ENCODE measurements at places on chromosomes 2 and 18.

DNA sequence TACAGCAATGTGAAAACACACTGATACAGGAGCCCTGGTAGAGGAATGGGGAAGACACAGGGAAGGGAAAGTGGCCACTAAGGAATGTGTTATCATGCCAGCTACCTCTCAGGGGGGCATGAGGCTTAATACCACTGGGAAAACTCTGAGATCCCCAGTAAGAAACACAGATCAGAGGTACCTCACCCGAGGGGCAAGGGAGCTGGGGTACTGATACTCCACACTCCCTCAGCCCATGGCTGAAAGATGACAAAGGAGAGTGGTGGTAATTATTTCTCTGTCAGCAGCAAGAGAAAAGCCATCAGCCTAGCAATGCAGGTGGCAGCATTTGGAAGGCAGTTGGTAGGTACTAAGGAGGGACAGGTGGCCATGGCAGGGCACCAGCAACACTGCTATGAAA lies 434.8 kb downstream of the NBAS start:
- no peak for DNase-seq

- DNase-seq: no peak
Measured at GRCh38 chr2:213420828-213421385, 136.6 kb downstream of the SPAG16 start.

GRCh38 chr2:41038408-41038807 lies 586.5 kb upstream of the SLC8A1 start:
- no peak for DNase-seq

GRCh38 chr2:186755066-186755465 lies 61.2 kb downstream of the FAM171B start:
- no peak for DNase-seq

DNA sequence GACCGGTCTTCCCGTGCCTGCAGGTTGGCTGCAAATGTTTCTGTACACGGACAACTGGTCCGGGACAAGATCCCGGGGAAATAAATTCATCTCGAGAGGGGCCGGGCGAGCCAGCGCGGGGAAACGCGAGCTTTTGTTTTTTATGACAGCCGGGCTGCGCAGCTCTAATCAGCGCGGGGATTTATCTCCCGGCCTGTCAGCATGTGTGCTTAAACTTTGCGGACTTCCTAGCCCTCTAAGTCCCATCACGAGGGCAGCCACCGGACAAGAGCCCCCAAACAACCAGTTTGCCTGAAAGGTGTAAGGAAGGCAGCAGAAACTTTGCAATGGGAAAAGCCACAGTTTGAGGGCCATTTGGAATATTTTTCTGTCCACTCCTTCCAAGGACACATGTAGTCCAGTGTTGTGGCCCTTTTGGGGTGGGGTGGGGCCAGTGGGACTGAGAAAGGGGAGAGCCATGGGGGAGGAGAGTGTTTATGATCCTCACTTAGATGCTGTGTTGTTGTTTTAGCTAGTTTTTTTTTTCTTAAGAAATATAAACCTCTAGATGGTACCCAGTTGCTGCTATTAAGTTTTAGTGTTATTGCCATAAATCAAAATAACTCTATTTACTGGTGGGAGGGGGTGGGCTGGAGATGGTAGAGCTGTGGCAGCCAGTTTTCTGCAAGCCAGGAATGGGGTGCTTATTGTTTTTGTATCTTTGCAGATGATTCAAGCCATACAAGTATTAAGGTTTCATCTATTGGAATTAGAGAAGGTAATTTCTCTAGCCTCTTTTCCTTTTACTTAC lies 6.0 kb downstream of the MEIS1 start:
- no peak for DNase-seq

DNA sequence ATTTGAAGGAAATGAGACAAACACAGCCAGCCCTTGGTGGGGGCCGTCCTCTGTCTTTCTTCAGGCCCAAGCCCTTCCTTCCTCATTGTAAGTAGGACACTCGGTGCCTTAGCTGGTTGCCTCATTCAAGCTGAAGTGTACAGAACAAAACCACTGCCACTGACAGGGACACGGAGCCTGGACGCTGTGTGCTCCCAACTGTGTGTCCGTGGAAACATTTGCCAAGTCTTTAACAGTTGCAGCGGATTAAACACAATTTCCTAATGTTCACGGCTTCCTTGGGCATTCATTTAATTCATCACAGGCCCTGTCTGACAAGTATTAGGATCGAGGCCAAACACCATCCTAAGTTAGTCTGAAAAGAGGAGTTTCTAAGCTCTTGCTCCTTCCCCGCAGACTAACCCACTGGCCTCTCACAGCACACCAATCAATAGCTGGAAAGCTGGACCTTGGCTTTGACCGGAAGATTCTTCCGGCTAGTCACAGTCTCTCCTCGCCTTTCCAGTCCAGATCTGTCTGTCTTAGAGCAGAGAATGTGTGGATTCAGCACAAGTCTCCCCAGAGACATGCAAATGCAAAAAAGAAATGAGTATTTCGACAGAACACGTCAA lies 68.7 kb upstream of the ACSL3 start:
- DNase-seq: no peak

Data from SK-N-DZ (cell line).